ENCODE measurements at places on chromosomes 5 and 9.

DNA sequence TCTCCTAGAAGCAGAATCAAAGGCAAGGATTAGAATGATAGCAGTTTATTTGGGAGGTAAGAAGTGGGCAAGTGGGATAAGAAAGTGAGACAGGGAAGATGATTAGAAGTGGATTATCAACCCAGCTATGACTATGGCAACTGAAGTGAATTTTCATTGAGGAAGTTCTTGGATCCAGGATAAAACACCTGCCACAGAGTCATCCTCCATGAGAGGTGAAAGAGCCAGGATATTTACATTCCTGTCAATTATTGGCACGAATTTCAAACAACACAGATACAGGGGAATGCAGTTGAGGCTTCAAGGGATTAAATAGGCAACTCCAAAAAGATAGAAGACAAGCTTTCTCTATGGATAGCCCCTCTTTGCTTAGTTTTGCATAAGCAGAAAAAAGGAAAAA is 31.8 kb upstream of the ZNF366 start:
- no peak for DNase-seq

DNA sequence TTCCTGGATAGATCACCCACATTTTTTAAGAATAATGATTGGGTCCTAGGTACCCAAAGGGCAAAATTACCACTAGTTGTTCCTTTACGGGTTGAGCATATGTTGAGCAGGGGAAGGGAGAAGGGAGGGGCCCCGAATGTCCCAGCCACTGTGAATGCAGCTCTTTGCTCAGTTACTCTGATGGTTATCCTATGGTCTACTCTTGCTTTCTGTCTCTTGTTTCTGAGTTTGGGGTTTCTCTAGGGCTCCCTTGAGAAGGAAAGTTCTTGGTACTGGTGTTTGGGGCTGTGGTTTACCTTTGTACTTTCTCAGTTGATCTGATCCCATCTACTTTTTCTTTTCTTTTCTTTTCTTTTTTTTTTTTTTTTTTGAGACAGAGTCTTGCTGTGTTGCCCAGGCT is 55.6 kb downstream of the ALG2 start:
- no peak for DNase-seq

DNA sequence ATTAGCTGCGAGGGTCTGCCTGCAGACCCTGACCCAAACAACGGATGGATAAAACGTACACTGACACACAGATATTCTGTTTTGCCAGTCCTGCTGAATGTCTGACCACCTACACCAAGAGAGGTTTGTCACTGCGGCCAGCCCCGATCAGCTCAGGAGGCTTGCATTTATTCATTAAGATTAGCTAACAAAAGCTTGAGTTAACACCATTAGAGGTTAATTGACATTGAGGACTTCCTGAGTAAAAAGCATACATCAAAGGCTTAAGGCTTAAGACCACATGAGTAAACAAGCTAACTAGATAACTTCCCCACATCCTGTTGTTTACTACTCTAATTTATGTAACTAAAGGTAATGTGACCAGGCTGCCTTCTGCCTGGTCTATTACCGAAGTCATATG is 198.1 kb upstream of the TRPC7 start:
- no peak for DNase-seq

DNA sequence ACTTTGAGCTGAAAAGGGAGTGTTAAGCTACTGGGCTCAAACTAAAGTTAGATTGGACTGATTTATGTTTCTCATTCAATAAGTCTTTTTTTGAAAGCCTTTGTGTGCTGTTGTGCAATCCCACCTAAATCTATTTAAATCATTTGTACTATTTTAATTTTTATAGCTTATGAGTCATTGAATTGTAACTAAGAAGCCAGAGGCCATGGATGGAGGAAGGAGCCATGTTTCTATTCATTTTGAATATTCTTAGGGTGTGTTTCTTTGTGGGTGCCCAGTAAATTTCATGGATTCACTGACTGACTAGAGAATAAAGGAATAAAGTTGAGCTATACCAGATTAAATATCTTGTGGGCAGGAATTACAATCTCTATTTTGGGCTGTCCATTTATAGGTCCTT is 238.5 kb downstream of the KIF4B start:
- no peak for DNase-seq

GRCh38 chr9:82454509-82455190 is 466.1 kb downstream of the SPATA31D1 start:
- DNase-seq: no peak

- DNase-seq: no peak
These were observed 2.3 kb downstream of the ACSL6 start for GRCh38 chr5:132008961-132009680.

- no peak for DNase-seq
These were observed 4.6 kb upstream of the CTNNA1 start for GRCh38 chr5:138748630-138749081.
